ENCODE measurements at places on chromosomes 1 and 21. TPM values are rescaled to one million over a fixed set of nuclear protein-coding genes. Genes with fewer than 3 reads are reported as not detected.

DNA sequence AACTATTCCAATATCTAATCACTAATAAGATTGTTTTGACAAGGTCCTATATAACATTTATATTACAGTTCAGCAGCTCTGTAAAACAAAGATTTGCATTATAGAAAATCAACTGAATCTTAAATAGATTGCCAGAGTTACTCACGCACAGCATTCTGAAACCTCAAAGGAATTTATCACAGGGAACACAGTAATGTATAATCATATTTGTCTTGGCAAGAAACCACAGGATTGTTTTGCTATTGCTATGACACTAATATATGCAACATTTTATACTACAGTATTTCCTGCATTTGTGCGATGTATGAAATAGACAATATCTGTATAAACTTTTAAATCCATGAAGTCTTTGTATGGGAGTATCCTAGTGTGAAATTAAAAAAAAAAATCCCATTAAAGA is 101.4 kb downstream of the PLPPR5 start:
- H3K27me3 ChIP-seq, result no peaks in the 10 kb centered on the region
- no peak overlapping the region for H3K27ac ChIP-seq

DNA sequence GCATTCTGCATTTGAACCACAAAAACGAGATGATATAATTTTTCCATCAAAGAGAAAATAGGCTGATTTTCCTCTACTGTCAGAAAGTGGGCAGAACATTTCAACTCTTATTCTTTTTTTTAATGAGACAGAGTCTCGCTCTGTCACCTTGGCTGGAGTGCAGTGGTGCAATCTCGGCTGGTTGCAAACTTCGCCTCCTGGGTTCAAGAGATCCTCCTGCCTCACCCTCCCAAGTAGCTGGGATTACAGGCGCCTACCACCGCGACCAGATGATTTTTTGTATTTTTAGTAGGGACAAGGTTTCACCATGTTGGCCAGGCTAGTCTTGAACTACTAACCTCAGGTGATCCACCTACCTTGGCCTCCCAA is 11.6 kb downstream of the DSTYK start:
- H3K27ac ChIP-seq, result no peak overlapping the region
- DNase-seq, result no peak
- H3K4me1 ChIP-seq, result no peaks in the 10 kb centered on the region
- no peaks in the 10 kb centered on the region for H3K36me3 ChIP-seq

Gene LGR6
- polyA plus RNA-seq, result 1.5 TPM

- H3K36me3 ChIP-seq, result no peaks in the 10 kb centered on the region
- H3K27ac ChIP-seq, result no peak overlapping the region
- no peaks in the 10 kb centered on the region for H3K27me3 ChIP-seq
- peak; percentile 50 for DNase-seq
These were observed 470.5 kb downstream of the LTN1 start for GRCh38 chr21:28522014-28522799.

DNA sequence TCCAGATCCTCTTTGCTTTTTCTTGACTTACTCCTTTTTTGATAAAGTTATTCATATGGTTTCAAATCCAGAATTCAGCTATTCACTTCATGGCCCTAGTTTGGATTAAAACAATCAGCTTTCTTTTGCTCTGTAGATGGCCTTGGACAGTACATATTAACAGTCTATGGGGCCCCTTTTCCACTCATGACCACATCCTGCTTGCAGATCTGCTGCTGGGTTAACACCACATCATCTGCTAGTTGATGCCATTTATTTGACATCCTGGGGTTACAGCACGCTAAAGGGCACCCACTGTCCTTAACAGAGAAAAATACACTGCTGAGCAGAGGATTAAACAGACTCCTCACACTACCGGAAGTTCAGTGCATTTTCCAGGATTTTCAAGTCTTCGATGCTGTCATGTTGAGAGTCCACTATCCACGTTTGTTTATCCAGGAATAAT is 941 bp upstream of the IFI16 start:
- no peak for DNase-seq
- H3K27ac ChIP-seq, result peak overlapping the region; percentile 95
- H3K4me3 ChIP-seq, result no peak overlapping the region

Gene C8B
- 29.0 TPM for polyA plus RNA-seq

DNA sequence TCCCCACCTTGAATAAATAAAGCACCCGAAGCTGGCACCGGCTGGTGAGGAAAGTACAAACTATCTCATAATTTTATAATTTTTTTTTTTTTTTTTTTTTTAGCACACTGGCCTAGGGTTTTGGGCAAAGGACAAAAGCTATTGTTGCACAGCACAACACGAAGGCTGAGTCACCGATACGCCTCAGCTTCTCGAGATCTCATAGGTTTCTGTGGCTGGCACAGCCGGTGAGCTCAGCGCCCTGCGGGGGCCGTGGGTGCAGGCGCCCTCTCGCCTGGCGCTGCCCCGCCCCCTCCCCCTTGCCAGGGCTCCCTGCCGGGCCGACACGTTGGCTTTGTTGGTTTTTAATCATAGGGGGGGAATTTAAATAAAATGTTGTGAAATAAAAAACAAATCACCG is 17.2 kb downstream of the CASZ1 start:
- no peak overlapping the region for H3K4me3 ChIP-seq
- H3K27ac ChIP-seq, result no peak overlapping the region
- no peaks in the 10 kb centered on the region for H3K36me3 ChIP-seq

Gene FOXD3
- polyA plus RNA-seq, result not detected

DNA sequence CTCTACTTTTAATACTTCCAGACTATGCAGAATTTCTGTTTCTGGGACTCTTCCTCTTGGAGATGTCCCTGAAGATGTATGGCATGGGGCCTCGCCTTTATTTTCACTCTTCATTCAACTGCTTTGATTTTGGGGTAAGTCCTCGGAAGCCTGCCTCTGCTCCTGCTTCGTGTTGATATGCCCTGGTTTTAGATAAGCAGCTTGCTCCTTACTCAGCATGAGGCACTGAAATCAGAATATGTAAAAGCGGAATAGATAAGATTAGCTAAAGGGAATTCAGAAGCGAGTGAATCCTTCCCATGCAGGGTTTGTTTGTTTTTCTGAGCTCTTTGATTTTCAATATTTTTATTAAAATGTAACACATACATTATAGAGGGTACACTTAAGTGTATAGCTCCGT is 234.7 kb downstream of the CACNA1E start:
- H3K4me3 ChIP-seq, result no peak overlapping the region
- no peaks in the 10 kb centered on the region for H3K4me1 ChIP-seq
- no peaks in the 10 kb centered on the region for H3K36me3 ChIP-seq

Gene DNAJC8
- 112 TPM for polyA plus RNA-seq

Gene OR2G2
- not detected for polyA plus RNA-seq

Gene ARTN
- 3.2 TPM for polyA plus RNA-seq

GRCh38 chr1:78715181-78715661 is 65.6 kb downstream of the IFI44 start:
- no peaks in the 10 kb centered on the region for H3K36me3 ChIP-seq
- peaks cover 4% of the 10 kb centered on the region for H3K4me1 ChIP-seq
- no peak overlapping the region for H3K27ac ChIP-seq
- H3K4me3 ChIP-seq, result no peak overlapping the region
- DNase-seq, result no peak

DNA sequence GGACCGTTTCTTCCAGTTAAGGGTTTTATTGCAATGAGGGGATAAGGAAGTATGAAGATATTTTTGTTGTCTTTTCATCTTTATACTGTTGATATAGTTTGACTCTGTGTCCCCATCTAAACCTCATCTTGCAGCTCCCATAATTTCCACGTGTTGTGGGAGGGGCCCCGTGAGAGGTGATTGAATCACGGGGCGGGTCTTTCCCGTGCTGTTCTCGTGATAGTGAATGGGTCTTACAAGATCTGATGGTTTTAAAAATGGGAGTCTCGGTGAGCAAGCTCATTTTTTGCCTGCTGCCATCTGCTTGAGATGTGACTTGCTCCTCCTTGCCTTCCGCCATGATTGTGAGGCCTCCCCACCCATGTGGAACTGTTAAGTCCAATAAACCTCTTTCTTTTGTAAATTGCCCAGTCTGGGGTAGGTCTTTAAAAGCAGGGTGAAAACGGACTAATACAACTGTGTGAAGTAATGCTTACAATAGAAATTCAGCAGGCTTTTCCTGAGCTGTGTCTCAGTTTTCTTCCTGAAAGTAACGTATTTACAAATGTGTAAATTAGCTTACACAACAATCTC is 377.3 kb downstream of the SIPA1L2 start:
- no peaks in the 10 kb centered on the region for H3K27me3 ChIP-seq
- H3K4me3 ChIP-seq, result no peak overlapping the region
- no peaks in the 10 kb centered on the region for H3K36me3 ChIP-seq
- H3K4me1 ChIP-seq, result no peaks in the 10 kb centered on the region
- no peak for DNase-seq

Gene BCAR3
- 23.7 TPM for polyA plus RNA-seq

Gene DCAF8
- 113 TPM for polyA plus RNA-seq

DNA sequence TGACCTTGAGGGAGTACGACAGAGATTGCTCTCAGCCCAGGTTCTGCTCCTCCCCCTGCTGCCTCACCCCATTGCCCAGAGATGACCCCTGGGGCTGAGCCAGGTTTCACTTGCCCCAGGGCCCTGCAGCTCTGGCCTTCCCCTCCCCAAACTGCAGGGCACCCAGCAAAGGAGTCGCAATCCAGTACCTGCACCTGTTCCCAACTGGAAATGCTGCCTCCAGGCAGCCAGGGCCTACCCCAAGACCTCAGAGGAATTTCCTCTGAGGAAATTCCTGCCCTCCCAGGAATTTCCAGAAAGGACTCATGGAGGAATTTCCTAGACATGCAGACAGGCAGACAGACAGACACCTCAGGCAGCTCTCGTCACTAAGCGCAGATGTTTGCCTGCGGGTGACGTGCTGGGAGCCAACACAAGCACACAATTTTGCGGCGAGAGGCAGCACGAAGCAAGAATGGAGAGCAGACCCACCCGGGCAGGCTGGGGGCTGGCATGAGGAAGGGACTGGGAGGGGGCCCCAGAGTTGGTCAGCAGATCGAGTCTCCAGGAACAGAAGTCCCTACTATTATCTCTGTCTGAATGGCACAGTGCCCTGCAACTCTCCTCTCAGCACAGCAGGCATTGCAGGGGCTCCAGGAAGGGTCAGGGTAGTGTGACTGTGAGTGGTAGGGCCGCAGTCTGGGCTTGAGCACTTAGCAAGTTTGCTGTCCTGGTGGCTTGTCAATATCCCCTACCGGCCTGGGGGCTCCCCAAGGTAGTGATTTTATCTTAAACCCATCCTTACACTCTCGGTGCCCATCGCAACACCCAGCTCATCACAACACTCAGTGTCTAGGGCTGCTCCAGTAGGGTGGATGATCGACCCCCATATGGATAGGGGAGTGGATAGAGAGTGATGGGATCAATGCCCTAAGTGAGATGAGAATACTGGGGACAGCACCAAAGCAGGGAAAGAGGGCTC is 2.9 kb upstream of the EFNA1 start:
- no peaks in the 10 kb centered on the region for H3K27me3 ChIP-seq
- H3K4me1 ChIP-seq, result peaks cover 41% of the 10 kb centered on the region
- no peak overlapping the region for H3K4me3 ChIP-seq
- H3K27ac ChIP-seq, result peak overlapping the region; percentile 97
- H3K36me3 ChIP-seq, result no peaks in the 10 kb centered on the region

Gene CASZ1
- polyA plus RNA-seq, result 8.3 TPM

Gene LCE6A
- not detected for polyA plus RNA-seq

Gene HDAC1
- 117 TPM for polyA plus RNA-seq

Gene GJA8
- polyA plus RNA-seq, result not detected

DNA sequence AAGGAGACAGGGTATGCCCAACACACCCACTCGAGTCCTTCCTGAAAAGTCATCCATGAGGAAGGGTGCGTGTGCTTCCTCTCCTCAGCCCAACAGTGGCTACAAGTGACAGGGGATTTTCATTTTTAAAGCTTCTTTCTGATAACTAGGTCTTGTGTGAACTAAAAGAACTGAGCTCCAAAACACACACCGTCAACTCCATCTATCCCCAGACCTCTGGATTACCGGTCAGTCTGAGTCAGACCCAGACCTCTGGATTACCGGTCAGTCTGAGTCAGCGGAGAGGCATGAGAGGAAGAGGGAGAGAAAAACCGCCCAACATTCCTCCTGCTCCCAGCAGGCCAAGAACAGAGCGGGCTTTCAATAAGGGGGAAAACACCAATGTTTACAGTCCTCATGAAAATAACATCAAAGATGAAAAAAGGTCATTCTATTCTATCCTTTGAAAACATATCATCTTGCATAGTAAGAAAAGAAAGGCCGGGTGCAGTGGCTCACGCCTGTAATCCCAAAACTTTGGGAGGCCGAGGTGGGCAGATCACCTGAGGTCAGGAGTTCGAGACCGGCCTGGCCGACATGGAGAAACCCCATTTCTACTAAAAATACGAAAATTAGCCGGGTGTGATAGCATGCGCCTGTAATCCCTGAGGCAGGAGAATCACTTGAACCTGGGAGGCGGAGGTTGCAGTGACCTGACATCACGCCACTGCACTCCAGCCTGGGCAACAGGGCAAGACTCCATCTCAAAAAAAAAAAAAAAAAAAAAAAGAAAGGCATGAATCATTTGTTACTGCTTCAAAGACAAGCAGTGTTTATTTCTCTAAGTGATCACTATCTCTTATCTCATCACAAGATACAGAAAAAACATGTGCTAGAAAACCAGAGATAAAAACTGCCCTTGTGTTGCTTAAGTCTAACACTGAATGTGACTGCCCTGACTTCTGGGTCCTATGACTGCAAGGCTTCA is 3.4 kb downstream of the PTTG1IP start:
- H3K27me3 ChIP-seq, result no peaks in the 10 kb centered on the region
- H3K27ac ChIP-seq, result peak overlapping the region; percentile 89
- H3K36me3 ChIP-seq, result no peaks in the 10 kb centered on the region
- H3K4me1 ChIP-seq, result peaks cover 45% of the 10 kb centered on the region
- peak; percentile 90 for DNase-seq
- H3K4me3 ChIP-seq, result no peak overlapping the region

GRCh38 chr1:32825181-32825580 is 7.7 kb downstream of the S100PBP start:
- no peak for DNase-seq
- H3K36me3 ChIP-seq, result no peaks in the 10 kb centered on the region
- no peak overlapping the region for H3K4me3 ChIP-seq
- H3K4me1 ChIP-seq, result no peaks in the 10 kb centered on the region
- H3K27me3 ChIP-seq, result no peaks in the 10 kb centered on the region
